ENCODE measurements at places on chromosomes 6 and 20.

DNA sequence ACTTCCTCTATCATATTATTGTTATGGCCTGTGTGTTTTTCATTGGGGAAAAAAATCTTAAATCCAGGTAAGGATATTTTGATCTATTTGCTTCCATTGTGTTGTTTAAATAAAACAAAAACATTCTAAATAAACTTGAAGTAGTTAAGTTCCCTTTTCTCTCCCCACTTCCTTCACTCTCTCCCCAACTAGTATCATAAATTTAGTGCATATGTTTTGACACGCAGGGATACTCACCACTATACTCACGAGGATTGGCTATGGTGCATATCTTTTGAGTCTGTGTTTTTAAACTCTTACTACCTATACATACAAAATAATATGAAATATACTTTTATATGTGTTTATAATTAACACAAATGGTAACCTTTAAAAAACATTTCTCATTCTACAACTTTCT, 5.2 kb downstream of the TTLL9 start:
- no peak for DNase-seq

DNA sequence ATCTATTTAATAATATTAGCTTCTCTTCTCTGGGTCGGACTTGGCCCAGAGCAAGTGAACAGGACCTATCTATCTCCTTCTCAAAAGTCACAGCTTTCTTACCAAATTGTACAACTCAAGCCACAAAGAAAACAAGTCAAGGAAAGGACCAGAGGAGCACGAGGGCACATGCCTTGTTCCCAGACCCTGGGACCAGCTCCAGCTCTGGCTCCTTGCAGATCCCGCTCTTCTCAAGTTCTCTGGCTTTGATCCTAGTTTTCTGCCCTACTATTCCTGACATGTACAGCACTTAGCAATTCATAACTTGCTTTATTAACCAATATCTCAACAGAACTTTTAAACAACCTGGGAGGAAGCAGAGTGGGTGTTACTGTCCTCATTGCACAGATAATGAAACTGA, 185.9 kb downstream of the ESR1 start:
- no peak for DNase-seq

DNA sequence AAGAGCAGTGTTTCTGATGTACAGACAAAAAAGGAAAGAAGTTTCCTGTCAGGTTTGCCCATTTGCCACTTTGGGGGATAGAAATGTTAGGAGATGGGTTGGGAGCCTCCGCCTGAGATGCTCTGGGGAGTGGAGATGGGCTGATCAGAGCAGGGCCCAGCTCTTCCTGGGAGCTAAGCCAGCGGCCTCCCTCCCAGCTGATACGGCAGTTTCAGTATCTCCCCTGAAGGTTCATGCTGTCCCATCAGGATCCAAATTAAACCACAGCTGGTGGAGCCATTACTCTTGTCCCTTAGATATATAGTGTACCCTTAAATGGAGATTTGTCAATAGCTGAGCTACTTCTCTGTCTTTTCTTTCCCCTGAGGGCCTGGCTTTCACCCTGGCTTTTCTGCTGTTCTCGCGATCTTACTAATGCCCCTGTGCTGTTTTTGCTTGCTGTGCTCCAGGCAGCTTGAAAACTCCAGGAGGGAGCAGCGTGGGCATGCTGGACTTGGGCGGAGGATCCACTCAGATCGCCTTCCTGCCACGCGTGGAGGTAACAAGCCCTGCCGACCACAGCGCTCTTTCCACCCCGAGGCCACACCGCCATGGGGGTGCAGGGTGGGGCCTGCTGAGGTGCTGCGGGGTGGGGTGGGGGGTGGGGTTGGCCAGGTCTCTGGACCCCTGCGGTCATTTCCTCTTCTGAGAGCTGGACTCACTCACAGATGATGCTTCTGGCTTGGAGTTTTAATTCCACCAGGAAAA, 20.9 kb downstream of the ENTPD6 start:
- DNase-seq, result no peak

DNA sequence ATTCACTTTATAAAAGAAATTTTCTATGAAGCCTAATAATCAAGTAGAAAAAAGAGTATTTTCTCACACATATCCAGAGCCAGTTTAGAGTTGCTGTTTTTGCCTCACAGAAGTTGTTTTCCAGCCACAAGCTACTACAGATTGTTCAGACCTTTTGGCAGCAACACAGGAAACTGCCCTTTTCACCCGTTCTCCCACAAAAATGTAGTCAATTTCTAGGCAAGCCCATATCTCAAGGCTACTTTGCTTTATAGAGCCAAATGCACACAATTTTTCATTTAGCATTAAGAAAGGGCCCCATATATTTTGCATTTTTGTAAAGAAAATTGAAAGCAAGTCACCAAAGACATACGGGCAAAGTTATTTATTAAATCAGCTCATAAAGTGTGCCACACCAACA, 49.5 kb downstream of the EPB41L2 start:
- no peak for DNase-seq

DNA sequence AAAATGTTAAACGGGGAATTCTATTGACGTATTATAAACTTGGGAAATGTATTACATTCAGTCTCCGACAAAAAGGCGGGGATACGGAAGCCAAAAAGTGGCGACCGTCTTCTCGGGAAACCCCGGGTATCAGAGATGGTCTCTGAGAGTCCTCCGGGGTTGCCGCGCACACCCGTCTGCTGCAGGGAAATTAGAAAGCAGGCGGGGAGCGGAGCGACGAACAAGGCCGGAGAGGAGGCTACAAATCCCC, 1.5 kb downstream of the SALL4 start:
- no peak for DNase-seq

Data from urothelium cell line (cell line).